GF-D8 (cell line): ENCODE measurements at places on chromosomes 16 and 17.

DNA sequence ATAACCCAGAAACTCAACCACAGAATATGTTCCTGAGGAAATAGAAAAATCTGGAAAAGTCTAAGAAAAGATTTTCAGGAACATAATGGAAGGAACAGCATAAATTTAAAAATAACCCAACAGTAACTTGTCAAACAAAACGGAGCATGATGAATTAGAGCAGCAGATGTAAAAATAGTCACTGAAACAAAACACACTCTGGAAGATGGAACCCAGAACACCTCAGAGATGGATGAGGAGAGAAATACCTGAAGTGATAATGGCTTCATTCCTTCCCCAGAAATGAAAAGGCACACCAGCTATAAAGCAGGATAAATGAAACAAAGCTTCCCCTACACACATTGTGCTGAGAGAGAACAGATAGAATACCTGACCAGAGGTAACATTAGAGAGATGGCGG lies 6.3 kb downstream of the TK1 start:
- DNase-seq = no peak

GRCh38 chr17:74130276-74130675 lies 73.2 kb upstream of the RPL38 start:
- no peak for DNase-seq

GRCh38 chr16:75742424-75743047 lies 16.2 kb upstream of the CPHXL start:
- no peak for DNase-seq

- no peak for DNase-seq
Observed at GRCh38 chr17:43905400-43905984, 1.8 kb downstream of the MPP2 start.
